Urothelium cell line (cell line): ENCODE measurements at places on chromosomes 7 and 10.

- no peak for DNase-seq
Measured at GRCh38 chr7:135712182-135712782, 15.7 kb downstream of the SLC13A4 start.

- no peak for DNase-seq
Measured at GRCh38 chr10:131858583-131859340, 42.0 kb upstream of the PPP2R2D start.

GRCh38 chr10:100359529-100360150 lies 12.6 kb downstream of the SCD start:
- no peak for DNase-seq

GRCh38 chr7:43838201-43838658 lies 31.1 kb downstream of the MRPS24 start:
- DNase-seq = no peak

DNA sequence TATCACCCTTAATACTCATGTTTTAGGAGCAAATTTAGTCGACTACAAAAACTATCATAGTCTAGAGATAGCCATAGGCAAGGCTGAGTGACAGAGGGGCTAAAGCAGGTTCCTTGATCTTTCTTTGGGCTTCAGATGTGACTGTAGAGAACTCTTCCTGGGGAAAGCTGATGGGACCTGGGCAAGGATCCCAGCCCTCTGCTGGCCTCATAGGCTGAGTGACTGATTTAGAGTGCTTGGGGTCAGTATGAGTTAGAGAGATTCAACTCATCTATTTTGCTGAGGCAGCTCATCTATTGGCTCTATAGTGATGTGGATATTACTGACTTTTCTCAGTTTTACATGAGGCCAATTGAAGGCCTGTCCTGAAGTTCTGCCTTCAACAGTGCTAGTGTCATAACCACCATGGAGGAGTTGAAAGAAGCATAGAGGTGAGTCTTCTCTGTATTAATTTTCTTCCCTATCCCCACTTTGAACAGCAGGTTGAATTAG lies 81.6 kb downstream of the SAMD9 start:
- DNase-seq = no peak

- no peak for DNase-seq
Measured at GRCh38 chr10:81704596-81704995, 170.4 kb upstream of the NRG3 start.
